Psoas muscle (tissue), 8 donors: ENCODE measurements at places on chromosomes 4 and X. TPM values are rescaled to one million over a fixed set of nuclear protein-coding genes. Genes with fewer than 3 reads are reported as not detected.

GRCh38 chrX:100615005-100615404, 21.6 kb downstream of the TSPAN6 start:
- DNase-seq, result no peak

The MAGEB1 gene
- total RNA-seq, result not detected

DNA sequence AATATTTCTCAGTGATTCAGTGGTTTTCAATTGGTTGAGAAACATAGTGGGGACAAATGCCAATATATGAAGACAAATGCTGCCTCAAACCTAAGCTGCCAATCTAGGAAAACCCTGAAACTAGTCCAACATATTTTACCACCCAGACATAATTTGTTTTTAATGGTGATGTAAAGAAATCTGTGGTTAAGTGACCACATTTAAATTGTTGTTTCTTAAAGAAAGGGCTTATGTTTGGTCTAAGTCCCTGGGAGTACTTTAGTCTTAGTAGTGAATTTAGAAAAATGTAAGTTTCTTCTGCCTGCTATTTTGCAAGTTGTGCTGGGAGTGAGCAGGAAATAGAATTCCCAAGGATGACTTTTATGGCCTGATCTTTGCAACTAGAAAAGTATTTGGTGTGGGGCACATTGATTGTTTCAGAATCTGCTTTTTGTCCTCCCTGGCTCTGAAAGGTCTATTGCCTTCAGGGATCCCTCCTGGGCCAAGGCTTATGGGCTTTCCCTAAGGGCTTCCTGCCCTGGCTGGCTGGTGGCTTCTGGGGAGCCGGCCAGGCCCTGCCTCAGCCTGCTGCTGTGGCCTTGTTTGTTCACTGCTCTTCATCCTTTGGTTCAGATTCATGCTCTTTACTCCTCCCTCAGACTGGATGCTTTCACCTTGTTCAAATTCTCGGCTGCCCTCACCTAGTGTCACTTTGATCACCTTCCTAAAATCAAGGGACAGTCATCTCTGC, 169.8 kb upstream of the JADE1 start:
- no peak for DNase-seq

- DNase-seq, result no peak
Observed at GRCh38 chrX:1417921-1418771, 26.2 kb upstream of the SLC25A6 start.

GRCh38 chrX:27251369-27251768, 211.8 kb downstream of the PPP4R3C start:
- DNase-seq, result no peak

GRCh38 chrX:72045552-72046277, 86.0 kb downstream of the RTL5 start:
- no peak for DNase-seq

The ZGRF1 gene
- 1.7 TPM for total RNA-seq

DNA sequence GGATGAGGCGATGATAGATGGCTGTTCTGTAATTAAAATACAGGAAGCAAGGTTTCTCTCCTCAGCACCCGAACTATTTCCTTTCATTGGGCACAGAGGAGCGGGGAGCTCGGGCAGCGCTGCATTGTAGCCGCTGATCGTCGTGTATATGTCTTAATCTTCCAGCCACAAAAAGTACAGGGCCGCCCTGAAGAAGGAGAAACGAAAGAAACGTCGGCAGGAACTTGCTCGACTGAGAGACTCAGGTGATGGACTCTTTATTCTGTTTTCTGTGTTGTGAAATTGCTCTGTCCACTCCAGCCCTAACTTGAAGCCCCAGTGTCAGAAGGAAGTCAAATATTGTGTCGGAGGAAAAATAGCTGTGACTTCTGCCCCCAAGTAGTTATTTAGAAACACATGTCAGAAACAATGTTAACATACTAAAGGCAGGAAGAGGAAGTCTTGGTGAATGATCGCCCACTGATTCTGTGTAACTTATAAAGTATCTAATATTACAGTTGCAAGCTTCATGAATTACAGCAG, 546 bp downstream of the ZRSR2 start:
- no peak for DNase-seq

DNA sequence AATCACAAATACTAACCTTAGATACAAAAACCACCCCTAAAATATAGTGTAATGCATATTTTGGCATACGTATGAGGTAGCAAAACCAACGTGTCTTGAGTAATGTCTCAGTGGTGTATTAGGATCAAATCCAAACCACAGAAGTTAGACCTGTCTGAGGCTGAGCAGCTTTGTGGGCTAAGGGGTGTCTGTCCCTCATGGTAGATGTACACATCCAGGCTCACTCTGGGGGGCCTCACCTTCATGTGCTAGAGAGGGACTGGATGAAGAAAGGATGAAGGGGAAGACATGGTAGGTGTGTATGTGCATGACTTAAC, 188.0 kb upstream of the TBC1D9 start:
- DNase-seq, result no peak

DNA sequence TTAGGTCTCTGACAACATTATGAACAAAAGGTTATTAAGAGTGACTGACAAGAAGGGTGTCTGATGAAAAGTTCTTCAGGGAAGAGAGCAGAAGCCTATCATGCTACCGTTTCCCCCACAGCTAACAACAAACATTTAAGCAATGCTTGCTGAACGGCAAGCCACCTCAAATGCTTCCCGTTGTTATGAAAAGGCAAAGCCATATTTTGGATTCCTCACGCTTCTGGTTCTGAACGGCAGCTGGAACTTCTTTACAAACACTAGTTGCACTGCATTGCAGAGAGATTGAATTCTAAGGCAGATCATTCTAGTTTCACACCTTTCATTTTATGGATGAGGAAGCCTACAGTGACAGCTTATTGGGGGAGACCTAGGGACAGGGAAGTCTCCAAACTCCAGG, 48.6 kb upstream of the NAP1L5 start:
- no peak for DNase-seq

- DNase-seq, result no peak
Observed at GRCh38 chrX:103734125-103734760, 23.5 kb downstream of the TMEM31 start.

The SSX2B gene
- total RNA-seq, result not detected

DNA sequence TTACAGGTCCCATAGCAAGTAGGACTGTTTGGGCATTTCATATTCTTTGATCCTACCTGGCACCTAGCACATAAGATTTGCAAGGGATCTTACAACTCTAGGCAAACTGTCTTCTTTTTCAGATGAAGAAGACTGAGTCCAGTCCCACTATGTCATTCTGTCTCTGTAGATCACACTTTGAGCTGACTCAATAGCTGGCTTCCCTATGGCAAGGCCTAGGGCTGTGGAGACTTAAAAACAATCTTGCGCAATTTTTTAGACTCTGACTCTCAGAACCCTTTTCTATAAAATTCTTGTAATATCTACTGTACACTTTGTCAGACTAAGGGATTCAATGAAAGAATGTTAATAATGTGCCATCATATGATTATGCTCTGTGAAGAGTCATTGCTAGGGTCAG, 26.7 kb downstream of the OTC start:
- DNase-seq, result no peak

- no peak for DNase-seq
Observed at GRCh38 chrX:46549914-46550313, 4.7 kb upstream of the ZNF674 start.

The DDIT4L gene
- total RNA-seq, result 264 TPM

DNA sequence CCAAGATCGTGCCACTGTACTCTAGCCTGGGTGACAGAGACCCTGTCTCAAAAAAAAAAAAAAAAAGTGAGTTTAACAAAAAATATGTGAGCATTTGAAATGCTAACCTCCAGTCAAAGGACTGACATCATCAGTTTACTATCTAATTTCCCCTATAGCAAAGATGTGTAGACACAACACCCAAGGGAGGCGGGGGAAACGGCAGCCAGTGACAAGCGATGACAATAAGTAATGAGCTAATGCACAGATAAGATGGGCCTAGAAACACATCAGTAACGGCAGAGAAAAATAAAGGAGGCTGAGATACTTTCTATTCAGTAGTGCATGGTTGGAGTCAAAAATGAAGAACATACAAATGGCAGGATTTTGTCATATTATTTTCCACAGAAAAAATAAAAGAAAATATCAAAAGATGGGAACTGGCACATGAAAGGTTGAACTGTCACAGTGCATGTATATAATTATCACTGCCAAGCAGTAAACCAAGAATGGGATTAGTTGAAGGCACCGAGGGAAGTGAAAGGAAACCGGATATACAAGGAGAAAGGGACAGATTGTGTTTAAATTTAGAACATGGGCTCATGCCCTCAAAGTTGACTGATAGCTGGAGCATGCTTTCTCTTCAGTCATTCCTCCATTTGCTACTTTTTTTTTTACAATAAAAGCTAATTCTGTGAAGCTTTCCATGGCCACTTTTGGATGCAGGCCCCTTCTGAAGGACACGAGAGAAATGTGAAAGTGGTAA, 41.8 kb downstream of the IGFBP7 start:
- DNase-seq, result no peak

DNA sequence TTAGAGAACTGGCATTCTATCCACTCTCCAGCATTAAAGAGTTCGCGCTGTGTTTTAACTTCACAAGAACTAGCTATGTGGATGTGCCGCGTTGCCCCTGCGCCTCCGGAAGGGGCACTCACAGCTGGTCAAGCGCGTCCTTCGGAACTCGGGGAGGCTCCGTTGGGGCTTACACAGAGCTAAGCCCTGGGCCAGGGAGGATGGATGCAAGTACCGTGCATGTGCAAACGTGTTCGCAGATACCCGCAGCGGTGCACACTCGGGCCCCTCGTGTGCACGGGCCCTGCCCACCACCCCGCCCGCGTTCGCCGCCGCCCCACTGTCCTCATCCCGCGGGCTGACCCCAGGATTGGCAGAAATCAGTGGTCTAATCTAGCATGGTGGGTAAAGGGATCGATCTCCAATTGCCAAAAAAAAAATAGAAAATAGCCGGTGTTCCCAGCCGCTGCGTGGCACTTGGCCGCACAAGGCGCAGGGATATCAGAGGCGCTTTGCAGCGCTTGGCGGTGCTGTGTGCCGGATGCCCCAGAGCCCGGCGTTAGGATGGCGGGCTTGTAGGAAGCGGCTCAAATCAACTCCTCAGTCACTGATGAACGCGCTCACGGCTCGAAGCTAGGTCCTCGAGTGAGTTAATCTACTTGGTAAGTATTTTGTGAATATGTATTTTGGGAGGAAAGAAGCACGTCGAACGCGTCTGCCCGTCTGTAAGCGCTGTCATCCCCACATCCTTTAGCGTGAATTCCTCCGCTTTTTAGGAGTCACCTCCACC, 989 bp upstream of the PCDH10 start:
- DNase-seq, result peak; percentile 42

The TLR1 gene
- total RNA-seq, result 1.7 TPM

DNA sequence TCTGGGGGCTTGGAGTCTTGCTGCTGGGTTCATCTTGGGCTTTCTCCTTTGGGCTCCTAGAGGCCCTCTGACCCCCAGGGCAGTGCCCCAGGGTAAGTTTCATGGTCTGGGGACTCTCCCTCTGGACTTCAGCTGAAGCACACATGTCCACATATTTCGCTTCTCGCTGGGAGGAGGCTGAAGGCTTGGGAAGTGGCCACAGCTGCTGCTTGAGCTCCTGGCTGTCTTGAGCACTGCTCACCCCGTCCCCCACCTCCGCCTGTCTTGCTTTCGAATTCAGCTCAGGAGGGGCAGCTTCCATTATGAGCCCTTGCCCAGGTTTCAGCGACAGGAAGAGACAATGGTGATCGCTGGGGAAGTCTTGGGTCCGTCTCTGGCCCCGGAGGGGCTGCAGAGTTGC, 3.7 kb downstream of the C4orf54 start:
- DNase-seq, result no peak

- DNase-seq, result no peak
Observed at GRCh38 chr4:128859887-128860677, 50.6 kb downstream of the JADE1 start.
